Fibroblast of skin of right quadriceps (primary cell): ENCODE measurements at places on chromosomes 11 and 22.

GRCh38 chr11:84372381-84372950 is 1086.3 kb upstream of the CCDC90B start:
- DNase-seq: peak; percentile 1

- DNase-seq: no peak
These were observed 40.9 kb downstream of the FAM168A start for GRCh38 chr11:73556966-73557365.

- DNase-seq: no peak
These were observed 15.1 kb upstream of the SPON1 start for GRCh38 chr11:13947379-13947778.

DNA sequence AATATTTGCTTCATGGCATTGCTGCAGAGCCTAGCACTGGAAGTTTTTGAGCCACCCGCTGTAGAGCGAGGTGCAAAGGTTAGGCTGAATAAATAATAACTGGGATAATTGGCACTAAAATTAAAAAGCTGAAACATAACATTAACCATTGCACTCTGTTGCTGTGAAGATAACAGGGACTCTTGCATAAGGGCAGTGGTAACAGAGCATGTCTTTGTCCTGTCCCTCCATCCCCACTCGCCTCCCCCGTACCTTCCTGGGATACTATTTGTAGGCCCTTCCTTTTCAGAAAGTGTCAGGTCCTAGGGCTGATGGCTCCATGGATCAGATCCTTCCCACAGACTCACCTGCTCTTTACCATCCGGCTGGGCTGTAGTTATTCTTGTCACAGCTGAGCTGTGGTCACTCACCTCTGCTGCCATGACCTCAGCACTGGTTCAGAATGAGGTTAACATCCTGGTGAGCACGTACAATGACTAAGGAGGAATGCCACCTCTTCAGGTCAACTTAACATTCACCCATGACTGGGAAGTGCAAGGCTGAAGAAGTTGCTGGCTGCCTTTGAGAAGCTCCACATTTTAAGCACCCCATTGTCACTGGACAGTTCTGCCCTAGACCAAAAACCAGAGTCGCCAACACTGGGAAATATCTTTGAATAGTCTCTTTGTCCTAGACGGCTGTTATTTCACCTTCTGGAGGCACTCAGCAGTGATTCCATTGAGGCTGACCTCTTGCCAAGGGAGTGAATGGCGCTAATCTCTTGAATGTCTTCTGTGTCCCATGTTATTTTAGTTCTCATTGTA is 103.2 kb upstream of the KIRREL3 start:
- DNase-seq: no peak

DNA sequence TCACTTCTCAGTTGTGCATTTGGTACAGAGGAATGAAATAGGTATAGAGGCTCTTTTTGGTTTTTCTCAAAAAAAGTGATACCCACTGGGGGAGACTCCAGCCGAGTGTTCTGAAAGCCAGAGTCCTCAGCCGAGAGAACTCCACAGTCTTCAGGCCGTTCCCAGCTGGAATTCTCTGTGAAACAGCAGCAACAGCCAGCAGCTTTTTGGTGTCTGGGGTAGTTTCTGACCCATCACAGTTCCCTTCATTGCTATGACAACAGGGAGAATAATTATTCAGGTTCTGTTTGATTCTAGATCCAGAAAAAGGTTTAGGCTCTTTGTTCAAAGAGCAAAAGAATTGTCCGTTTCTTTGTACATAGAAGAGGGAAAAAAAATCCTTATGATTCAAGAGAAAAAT is 84.6 kb downstream of the C22orf31 start:
- DNase-seq: no peak

- DNase-seq: no peak
These were observed 624.5 kb upstream of the CHORDC1 start for GRCh38 chr11:90847268-90847886.

- no peak for DNase-seq
These were observed 35.9 kb downstream of the ARAP1 start for GRCh38 chr11:72716290-72716689.

DNA sequence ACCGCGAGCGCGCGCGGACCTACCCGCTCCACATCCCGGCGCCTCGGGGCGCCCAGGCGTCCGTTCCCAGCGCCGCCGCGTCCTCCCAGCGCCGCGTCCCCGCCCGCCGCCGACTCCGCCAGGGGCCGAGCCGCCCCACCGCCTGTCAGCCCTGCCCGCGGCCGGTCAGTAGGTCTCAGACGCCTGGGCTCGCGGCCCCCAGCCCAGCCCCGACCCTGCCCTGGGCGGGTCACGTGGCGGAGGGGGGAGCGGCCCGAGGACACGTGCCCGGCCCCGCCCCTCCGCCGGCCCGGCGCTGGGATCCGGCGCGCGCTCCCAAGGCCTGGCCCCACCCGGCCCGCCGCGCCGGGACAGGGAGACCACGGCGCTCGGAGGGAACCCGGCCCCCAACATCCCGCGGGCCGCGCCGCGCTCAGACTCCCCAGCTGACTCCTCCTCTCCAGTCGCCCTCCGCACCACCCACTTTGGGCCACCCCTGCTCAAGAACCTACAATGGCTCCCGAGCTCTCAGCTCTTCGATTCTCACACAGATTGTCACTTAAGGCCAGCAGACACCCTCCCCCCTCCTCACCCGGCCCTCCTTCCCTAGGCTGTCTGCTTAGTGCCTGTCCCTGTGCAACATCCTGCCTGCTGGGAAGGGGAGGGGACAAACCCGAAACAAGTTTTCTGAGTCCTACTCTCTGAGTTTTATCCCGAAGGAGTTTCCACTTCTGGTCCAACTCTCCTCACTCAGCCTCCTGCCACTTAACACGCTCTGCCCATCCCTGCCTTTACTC is at the start of gene RAB3IL1:
Gene RAB3IL1 (minus strand): TSS at position 233 of the 776 bp plus-strand sequence. CDS start 199 bp downstream, at position 34.
- DNase-seq: peak; percentile 57

DNA sequence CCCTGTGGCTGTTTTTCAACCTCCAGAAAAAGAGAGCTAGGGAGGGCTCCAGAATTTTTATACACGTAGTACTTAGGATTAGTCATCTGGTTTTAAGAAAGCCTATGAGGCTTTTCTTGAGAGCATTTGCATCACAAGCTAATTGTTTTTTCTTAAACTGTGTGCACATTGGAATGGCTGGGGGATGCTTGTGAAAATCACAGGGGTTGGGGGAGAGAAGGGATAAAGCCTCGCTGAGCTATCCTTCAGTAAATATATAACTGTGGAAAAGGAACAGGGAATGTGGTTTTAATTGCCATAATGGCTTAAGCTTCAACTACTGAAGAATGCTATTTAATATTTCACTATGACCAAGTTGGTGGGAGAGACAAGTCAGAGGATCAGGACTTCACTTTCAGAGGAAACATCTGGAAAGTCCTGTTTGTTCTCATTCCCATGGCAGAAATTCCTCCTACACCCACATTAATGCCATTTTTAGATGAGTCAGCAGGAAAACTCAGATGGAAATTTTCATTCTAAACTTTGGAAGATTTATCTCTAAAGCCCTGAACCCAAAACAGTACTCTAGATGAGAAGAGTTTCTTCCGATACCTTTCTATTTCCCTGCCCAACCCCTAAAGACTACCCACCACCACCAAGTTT is 591.3 kb downstream of the LRRC4C start:
- DNase-seq: peak; percentile 63

DNA sequence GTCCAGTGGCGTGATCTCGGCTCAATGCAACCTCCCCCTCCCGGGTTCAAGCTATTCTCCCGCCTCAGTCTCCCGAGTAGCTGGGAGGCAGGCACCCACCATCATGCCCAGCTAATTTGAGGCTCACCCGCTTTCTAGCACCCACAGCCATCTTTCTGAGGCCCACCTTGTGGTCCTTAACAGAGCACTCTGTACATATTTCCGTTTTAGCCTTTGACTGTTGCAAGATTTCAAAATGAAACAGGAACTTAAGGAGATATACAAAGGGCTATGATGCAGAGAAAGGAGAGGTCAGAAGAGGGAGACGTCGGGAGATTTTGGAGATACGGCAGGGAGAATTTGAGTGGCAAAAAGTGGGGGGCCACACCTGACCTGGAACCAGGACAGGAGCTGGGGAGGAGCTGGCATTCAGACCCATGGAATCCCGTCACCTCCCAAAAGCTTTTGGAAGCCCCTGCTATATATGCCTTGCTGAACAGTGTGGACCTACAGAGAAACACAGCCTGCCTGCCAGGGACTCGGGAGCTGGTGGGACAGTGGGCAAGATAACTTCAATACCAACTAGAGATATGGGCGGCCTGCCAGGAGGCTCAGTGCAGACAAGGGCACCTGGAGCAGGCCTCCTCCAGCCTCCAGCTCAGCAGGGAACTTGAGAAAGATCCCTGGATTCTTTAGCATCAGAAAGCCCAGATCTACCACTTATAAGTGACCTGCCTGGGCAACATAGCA is 8.0 kb upstream of the CLCF1 start:
- DNase-seq: no peak

- DNase-seq: no peak
These were observed 4.1 kb downstream of the WEE1 start for GRCh38 chr11:9577556-9577955.

- DNase-seq: no peak
These were observed 566.8 kb upstream of the TENM4 start for GRCh38 chr11:80007616-80008015.

- peak; percentile 57 for DNase-seq
These were observed 19.5 kb downstream of the PIK3IP1 start for GRCh38 chr22:31272522-31273446.

- DNase-seq: no peak
These were observed 17.4 kb downstream of the OR4D9 start for GRCh38 chr11:59528711-59529110.

GRCh38 chr22:46162285-46162684 is 12.0 kb downstream of the PPARA start:
- no peak for DNase-seq

DNA sequence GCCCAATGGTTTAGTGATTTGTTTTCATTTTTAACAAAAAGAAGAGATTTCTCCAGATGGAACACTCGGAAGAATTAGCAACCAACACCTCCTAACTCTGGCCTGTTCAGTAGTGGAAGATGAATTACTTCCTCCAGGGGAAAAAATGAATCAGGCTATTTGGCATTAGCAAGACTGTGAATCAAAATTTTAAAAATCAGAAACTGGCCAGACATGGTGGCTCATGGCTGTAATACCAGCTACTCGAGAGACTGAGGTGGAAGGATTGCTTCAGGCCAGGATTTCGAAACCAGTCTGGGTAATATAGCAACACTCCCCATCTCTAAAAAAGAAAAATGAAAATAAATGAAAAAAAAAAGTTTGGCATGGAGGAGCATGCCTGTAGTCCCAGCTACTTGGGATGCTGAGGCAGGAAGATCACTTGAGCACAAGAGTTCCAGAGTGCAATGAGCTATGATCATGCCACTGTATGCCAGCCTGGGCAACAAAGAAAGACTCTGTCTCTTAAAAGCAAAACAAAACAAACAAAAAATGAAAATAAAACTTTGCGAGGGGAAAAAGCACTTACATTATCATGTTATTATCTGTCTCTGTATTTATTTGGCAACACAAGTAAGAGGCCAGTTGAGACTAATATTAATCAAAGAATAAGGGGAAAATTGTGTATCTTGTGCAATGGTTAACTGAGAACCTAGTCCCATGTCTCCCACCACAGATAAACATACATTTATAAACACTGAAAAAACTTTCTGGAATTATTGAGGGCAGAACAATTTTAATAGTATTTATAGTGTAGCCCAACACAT is 796.3 kb upstream of the ANO3 start:
- peak; percentile 13 for DNase-seq

DNA sequence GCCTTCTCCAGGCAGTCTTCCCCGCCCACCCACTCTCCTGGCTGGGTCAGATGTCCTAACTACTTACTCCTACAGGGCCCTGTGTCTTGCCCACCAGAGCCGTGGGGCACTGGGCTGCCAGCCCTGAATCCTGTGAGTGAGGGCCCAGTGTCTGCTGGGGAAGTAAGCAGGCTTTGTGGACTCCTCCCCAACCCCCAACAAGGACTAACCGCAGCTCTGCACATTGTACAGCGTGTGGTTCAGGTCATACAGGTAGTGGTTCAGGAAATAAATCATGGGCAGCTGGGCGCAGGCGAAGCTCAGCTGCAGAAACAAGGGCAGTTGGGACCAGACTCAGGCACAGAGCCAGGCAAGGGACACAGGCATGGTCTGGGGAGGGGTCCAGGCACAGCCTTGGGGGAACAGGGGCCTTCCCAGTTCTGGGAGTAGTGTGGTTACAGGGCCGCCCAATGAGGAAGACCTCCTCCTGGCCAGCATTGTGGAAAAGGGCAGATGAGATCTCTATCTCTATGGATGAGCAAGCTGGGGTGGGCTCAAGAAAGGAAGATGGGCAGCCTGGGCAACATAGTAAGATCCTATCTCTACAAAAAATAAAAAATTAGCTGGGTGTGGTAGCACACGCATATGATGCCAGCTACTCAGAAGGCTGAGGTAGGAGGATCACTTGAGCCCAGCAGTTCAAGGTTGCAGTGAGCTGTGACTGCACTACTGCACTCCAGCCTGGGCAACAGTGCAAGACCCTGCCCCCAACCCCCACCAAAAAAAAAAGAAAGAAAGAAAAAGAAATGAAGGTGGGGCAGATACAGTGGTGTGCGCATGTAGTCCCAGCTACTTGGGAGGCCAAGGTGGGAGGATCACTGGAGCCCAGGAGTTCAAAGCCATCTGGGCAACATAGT is 5.5 kb downstream of the UNC93B1 start:
- no peak for DNase-seq

DNA sequence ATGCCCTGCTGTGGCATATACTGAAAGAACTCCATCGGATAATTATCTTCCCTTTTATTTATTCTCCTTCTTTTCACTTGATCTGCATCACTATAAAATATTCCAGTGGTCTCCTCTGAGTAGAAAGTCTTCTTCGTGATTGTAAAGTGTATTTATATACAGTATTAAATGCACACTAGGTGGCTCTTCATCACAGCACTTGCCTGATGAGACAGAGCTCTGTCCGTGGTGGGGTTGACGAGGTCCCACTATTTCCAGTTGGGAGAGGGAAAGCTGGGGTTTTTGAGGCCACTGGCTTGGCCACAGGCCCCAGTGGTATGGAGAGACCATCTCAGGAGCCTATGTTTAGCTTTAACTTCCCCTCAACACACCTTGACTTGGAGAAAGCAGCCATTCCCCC is 31.6 kb upstream of the ZBTB16 start:
- no peak for DNase-seq

- no peak for DNase-seq
These were observed 78.7 kb downstream of the PIWIL3 start for GRCh38 chr22:24695561-24696511.

- no peak for DNase-seq
These were observed 10.6 kb upstream of the MYO7A start for GRCh38 chr11:77117492-77117891.

DNA sequence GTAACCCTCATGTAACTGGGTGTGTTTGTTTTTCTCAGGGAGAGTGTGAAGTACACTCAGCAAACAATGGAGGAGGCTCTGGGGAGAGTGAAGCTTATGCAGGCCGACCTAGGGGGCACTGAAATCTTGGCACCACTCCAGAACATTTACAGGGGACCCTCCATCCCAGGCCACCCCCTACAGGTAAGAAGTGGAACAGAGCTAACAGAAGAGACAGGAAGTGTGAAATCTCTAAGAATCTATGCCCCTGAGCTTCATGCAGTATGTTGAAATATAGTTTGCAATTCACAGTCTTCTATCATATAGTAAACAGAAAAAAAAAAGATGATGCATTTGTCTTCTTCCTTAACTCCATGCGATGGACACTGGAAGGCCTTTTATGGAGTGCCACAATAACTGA is 8.4 kb downstream of the VWA5A start:
- no peak for DNase-seq

GRCh38 chr11:113404859-113405430 is 17.4 kb downstream of the ANKK1 start:
- no peak for DNase-seq

GRCh38 chr11:3108183-3108721 is 51.0 kb upstream of the CARS1 start:
- DNase-seq: no peak
